NCI-H774 (cell line): ENCODE measurements at places on chromosomes 11 and 22.

- DNase-seq, result no peak
Measured at GRCh38 chr22:29012101-29012433, 49.6 kb downstream of the C22orf31 start.

DNA sequence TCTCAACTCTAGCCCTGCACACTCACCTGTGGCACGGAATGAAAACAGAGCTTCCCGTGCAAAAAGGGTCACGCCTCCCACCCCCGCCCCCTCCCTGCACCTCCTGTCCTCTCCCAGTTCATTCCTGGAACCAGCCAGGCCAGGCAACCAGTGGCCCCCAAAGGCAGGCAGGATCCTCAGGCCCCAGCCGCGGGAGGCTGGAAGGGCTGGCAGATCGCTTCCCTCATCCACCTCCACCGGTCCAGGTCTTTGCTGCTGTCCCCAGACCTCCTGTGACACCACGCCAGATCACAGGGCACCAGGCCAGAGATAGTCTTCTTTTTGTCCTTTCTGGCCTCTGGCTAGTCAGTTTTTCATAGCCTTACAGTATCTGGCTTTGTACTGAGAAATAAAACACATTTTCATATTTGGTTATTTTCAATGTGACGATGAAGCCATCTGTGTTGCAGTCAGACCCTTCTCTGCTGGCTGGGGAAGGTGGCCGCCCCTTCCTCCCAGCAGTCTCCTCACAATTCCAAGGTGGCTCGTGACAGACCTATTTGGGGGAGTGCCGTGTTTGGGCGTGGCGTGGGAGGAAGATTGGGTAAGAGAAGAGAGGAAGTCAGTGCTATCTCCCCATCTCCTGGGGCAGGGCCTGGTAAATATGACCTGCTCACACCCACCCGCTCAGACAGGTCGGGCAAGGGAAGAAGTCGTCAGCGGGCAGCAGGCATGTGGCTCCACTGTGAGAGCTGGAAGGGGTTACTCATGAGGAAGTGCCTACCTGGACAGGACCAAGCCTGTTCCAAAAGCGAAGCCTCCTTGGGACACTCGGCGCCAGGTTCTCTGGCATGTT lies 9.1 kb downstream of the SSH3 start:
- no peak for DNase-seq

DNA sequence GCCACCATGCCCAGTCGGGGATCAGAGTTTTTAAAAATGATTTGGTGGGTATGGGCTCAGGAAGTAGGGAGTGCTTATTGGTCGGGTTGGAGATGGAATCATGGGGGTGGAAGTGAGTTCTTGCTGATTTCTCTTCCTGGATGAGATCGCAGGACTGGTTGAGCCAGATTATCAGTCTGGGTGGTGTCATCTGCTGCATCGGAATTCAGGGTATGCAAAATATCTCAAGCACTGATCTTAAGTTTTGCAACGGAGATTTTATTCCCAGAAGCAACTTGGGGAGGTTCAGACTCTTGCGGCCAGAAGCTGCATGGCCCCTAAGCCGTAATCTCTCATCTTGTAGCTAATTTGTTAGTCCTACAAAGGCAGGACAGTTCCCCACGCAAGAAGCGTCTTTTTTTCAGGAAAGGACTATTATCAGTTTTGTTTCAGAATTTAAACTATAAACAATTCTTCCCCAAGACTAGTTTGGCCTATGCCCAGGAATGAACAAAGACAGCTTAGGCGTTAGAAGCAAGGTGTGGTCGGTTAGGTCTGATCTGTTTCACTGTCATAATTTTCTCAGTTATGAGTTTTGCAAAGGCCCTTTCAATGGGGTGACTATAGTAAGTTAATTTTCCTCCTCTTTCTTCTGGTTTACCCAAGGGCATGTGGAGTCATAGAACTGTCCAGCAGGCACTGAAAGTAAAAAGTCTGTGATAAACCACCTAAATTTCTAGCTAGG lies 1.4 kb upstream of the PIWIL3 start:
- DNase-seq, result no peak

- DNase-seq, result no peak
Measured at GRCh38 chr22:43401233-43401632, 10.6 kb upstream of the MPPED1 start.

DNA sequence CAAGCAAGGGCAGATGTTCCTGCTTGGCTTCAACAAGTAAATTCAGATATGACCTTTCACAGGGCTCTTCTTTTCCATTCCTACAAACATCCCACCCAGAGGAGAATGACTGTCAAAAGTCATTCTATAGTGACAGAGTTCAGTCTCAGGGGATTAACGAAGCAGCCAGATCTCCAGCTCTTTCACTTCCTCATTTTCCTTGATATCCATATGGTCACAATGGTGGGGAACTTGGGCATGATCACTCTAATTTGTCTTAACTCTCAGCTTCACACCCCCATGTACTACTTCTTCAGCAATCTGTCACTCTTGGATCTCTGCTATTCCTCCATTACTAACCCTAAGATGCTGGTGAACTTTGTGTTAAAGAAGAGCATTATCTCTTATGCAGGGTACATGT lies 15.0 kb upstream of the OR8B8 start:
- DNase-seq, result no peak

DNA sequence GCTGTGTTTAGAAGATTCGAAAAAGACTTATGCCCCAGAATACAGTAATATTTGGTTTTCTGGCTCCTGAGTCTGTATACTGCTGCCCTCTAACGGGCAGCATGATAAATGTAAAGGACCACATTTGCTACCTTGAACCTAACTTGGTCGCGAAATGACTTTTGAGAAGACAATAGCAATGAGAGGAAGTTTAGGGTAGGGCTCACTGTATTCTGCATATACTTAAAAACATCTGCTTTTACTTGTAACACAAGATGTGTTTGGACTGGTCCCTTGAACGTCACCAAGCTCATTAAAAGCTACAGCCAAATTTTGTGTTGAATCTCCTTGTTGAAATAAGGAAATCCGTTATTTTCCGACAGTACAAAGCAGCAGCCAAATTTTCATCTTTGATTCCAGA lies 309.1 kb downstream of the SWAP70 start:
- DNase-seq, result no peak

- no peak for DNase-seq
Measured at GRCh38 chr11:119282495-119282894, 34.4 kb downstream of the MCAM start.

GRCh38 chr22:46586123-46586519 lies 34.1 kb upstream of the GRAMD4 start:
- DNase-seq, result no peak

- DNase-seq, result no peak
Measured at GRCh38 chr11:7642747-7643146, 30.6 kb downstream of the CYB5R2 start.
